ENCODE measurements at places on chromosomes 6 and 20. TPM values are rescaled to one million over a fixed set of nuclear protein-coding genes. Genes with fewer than 3 reads are reported as not detected.

- peak overlapping the region; percentile 97 for H3K27ac ChIP-seq
- peaks cover 10% of the 10 kb centered on the region for H3K36me3 ChIP-seq
- H3K4me3 ChIP-seq, result peak overlapping the region; percentile 91
Observed at GRCh38 chr6:163420289-163420614, 5.7 kb downstream of the QKI start.

- H3K36me3 ChIP-seq, result peaks cover 4% of the 10 kb centered on the region
- H3K27me3 ChIP-seq, result peaks cover 4% of the 10 kb centered on the region
- no peak for DNase-seq
- peaks cover 8% of the 10 kb centered on the region for H3K4me1 ChIP-seq
Observed at GRCh38 chr20:1012359-1013168, 10.5 kb upstream of the RSPO4 start.

DNA sequence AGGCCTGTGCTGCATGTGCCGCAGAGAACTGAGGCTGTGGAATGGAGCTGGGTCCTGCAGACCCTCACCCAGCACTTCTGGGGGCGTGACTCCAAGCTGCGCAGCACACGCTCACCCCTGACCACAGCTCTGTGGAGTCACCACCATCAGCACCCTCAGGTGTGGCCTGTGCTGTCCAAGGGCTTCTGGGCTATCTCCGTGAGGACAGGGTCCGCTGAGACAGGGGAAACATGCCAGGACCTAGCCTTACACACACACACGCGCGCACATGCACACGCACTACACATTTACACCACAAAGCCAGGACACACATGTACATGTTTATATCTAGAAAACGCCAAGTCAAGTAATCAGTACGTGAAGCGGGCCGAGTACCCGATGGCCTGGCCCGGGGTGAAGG lies 26.8 kb upstream of the TCFL5 start:
- peaks cover 3% of the 10 kb centered on the region for H3K27me3 ChIP-seq
- H3K36me3 ChIP-seq, result peaks cover 42% of the 10 kb centered on the region
- no peak for DNase-seq
- no peak overlapping the region for H3K27ac ChIP-seq

DNA sequence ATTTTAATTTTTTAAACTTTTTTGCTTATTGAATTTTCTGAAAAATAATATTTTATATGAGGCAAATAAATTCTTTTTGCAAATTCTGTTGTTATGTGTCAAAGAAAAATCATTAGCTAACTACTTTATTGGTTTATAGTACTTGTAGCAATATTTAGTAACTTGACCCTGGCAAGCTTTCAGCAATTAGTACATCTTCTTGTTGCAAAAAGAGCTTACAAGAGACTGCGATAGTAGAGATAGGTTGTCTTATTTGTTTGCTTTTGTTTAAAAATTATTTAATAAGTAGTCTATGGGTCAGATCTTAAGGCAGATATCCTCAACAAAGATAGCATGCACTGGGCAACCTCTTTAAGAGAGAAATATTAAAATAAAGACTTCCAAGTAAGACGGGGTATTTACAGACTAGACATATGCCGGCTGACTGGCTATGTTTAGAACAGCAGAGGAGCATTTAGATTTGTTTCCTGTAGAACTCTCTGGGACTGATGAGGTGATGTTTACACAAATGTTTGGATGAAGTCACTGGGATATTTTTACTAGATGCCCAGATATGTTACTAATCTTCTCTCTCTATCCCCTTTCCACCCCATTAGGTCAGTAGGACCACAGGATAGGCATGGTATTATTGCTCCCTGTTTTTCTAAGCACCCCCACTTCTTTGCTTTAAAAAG lies 25.0 kb downstream of the VGLL2 start:
- no peak for DNase-seq
- no peak overlapping the region for H3K27ac ChIP-seq
- peaks cover 2% of the 10 kb centered on the region for H3K27me3 ChIP-seq
- no peak overlapping the region for H3K4me3 ChIP-seq
- no peaks in the 10 kb centered on the region for H3K36me3 ChIP-seq

DNA sequence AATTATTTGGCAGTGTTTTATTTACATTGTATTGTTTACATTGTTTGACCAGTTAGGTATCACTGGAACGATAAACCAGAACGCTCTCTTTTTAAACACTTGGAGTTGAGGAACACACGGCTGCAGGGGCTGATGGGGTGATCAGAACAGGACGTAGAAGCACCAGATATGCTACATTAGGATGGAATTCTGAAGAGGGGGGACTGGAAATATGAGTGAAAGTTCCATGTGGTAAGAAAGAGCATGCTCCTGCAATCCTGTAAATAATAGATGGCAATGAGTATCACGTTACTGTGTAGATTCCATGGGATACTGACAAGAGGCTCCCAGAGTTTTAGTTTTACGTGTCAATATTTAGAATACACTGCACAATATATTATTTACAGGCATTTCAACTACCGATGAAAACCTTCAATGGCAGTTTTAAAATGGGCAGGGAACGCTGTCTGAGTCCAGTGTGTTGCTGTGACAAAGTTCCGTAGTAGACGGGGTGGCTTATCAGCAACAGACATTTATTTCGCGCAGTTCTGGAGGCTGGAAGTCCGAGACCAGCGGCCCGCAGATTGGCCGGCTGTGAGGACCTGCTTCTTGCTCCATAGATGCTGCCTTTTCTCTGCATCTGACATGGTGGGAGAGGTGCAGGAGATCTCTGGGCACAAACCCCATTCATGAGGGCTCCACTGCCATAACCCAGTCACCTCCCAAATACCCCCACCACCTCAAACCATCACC lies 43.1 kb downstream of the SYNJ2 start:
- DNase-seq, result no peak
- H3K27ac ChIP-seq, result no peak overlapping the region
- peaks cover 16% of the 10 kb centered on the region for H3K36me3 ChIP-seq
- H3K4me3 ChIP-seq, result no peak overlapping the region

- no peak overlapping the region for H3K4me3 ChIP-seq
- DNase-seq, result no peak
- no peaks in the 10 kb centered on the region for H3K36me3 ChIP-seq
- no peaks in the 10 kb centered on the region for H3K27me3 ChIP-seq
- H3K4me1 ChIP-seq, result no peaks in the 10 kb centered on the region
Observed at GRCh38 chr6:46105568-46105967, 24.2 kb upstream of the ENPP4 start.

- H3K4me3 ChIP-seq, result no peak overlapping the region
- H3K4me1 ChIP-seq, result no peaks in the 10 kb centered on the region
- H3K36me3 ChIP-seq, result no peaks in the 10 kb centered on the region
- no peaks in the 10 kb centered on the region for H3K27me3 ChIP-seq
- H3K27ac ChIP-seq, result no peak overlapping the region
Observed at GRCh38 chr6:6057442-6058053, 50.8 kb upstream of the NRN1 start.

The FIG4 gene
- total RNA-seq, result 9.2 TPM

DNA sequence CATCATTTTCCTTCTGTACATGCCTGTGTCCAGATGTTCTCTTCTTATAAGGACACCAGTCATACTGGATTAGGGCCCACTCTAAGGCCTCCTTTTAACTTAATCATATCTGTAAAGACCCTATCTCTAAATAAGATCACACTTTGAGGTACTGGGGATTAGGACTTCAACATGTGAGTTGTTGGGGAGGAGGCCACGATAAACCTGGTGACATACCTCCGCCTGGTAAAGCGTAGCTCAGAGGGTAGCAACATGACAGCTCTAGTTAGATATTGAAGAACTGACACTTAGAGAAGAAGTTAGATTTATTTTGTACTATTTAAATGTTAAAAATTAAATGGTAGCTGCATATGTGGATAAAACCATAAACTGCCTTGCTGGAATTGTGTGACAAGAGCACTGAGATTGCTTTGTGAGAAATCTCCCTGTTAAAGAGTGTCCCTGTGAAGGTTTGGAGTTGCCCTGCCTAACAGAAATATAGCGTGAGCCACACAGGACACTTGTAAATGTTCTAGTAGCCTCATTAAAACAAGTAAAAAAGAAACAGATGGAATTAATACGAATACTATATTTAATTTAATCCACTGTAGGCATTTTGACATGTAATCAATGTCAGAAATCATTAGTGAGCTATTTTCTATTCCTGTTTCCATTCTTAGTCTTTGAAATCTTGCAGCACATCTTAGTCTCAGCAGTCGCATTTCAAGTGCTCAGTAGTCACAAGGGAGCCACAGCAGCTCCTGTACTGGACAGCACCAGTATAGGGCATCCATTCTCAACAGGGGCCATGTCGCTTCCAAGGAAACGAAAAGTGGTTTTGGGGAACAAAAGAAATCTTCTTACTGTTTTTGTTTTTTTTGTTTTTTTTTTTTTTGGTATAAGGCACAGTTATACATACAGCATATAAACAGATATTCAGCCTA lies 13.4 kb downstream of the PLCB1 start:
- no peak for DNase-seq
- H3K4me3 ChIP-seq, result no peak overlapping the region
- peaks cover 1% of the 10 kb centered on the region for H3K27me3 ChIP-seq
- no peaks in the 10 kb centered on the region for H3K36me3 ChIP-seq
- H3K27ac ChIP-seq, result peak overlapping the region; percentile 77

Measured in endothelial cell (in vitro differentiated cells).